GDM1 (cell line): ENCODE measurements at places on chromosomes 13 and 19.

DNA sequence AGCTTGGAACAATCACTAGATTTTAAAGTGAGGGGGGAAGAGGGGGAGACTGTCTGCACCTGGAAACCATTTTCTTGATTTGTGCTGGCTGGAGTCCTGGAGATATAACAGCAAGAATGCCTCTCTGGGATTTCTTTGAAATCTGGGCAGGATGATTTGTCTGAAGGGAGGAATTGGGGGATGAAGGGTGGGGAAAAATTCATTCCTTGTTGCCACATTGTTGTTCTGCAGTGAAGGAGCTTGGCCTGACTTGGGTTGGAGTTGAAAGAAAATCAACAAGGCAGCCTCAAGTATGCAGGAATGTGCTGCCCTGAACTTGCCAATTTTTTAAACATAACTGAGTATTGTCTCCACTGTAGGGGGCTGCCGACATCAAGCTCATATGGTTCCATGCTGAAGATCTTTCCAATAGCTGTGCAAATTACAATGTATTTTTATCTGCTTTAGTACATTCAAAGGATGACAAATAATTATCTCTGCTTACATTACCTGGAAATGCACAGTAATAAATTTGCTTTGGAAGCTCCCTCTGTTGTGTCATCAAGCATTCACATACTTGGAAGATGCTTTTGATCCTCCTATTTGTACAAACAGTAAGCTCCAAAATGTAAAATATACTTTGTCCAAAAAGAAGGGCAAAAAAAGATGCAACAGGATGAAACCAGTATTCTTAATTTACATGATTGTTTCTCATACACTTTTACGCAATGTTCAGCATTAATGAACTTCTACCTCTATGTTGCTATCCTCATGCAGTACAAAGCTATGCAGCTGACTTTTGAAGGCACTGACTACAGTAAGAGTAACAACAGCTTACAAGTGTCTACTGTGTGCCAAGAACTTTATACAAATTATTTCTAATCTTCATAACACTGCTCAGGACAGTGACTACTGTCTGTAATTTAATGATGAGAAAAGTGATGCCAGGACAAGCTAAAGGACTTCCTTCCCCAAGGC lies 627.9 kb upstream of the KLF12 start:
- DNase-seq = no peak

DNA sequence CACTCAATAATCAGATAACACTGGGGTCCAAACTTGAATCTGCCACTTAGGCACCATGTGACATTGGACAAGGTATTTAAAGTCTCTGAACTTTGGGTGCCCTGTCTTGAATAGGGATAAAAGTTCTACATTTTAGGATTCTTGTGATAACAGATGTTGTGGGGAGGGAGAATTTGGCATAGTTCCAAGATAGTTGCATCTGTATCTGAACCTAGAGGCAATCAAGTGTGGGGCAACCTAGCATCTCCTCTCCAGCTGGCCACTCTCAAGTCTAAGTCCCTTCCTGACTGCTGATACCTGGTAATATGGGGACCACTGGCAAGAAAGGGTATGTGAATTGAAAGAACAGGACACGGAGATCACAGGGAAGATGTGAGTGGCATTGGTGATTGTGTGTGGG lies 256.1 kb downstream of the FOXO1 start:
- no peak for DNase-seq

DNA sequence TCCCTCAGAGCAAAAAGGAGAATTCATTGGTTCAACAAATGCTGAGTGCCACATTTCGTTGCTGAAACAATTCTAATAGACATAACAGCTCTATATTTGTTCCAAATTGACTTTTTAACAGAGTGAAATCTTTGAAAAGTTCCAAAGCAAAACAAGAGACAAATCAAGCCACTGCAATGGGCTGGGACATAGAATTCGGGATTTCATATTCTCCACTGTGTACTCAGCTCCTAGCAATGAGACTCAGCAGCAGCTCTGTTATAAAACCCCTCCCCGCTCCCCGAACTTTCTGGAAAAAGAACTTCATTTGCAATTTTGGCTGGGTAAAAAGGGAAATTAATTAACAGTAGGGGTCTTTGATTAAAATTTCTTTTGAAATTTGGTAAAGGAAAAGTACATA lies 11.3 kb downstream of the RFX2 start:
- no peak for DNase-seq

DNA sequence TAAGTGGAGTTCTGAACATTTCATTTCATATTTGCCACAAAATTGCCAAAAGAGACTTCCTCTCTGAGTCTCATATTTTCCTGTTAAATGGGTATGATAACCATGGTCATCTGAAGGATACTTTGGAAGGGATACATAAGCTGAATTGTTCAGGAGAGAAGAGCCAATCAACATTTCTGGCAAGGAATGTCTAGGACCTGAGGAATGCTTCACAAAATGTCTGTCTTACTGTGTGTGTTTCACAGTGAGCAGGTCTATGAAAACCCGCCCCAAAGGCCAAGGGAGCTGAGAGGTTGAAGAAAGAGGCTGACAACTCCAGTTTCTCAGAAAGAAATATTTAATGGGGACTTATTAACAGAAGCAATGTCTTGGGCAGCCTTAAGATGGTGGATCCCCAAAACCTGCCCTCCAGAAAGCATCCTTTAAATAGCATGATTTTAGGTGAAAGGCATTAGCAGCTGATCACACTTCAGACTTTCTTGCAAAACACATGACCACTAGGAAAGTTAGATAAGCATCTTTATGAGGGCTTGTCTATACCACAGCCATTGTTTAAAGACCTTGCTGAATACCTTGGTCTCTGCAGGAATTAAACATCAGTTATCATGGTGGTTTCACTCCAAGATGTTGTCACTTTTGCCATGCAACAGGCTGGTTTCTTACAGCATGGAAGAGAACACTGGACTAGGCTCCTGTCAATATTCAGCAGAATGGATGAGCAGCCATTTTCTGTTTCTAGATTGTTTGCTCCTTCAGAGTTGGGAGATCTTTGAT lies 78.9 kb downstream of the TNFSF11 start:
- no peak for DNase-seq

DNA sequence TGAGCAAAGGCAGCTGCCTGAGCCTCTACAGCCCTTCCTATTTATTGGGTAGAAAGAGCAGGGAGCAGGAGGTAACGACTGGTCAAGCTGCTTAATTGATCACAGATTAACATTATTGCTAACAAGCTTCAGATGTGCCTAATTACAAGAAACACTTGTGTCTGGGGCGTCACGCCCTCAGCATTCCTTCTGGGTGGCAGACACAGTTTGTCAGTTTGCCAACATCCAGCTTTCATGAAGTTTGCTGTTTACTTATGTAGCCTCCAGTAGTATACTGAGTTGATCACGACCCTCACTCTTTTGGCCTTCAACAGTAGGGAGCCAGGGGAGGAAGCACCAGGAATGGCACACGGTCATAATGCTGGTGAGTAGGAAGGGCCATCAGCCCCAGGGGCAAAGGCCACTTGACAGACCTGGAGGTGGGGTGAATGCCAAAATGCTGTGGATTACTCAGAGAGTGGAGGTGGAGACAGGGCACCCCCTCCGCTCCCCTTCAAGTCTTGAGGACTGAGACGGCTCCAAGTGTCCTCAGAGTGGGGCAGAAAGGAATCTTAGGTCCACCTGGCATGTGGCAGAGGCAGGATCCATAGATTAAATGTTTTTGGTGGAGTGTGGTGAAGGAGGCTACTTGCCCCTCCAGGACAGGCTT lies 34.9 kb upstream of the PSPC1 start:
- DNase-seq = no peak

GRCh38 chr13:21115231-21115630 lies 53.8 kb upstream of the LATS2 start:
- DNase-seq = no peak

- DNase-seq = no peak
Measured at GRCh38 chr19:5297272-5297669, 43.3 kb downstream of the PTPRS start.
